Stimulated activated CD8-positive, alpha-beta memory T cell treated with anti-CD3 and anti-CD28 coated beads, Interleukin-12 subunit alpha, Interleukin-12 subunit beta, amount 100 ng/mL, for 4 hours (primary cell): ENCODE measurements at places on chromosomes 1 and 21.

- no peak for DNase-seq
These were observed 41.5 kb downstream of the CLSTN1 start for GRCh38 chr1:9782116-9782751.

- no peak for DNase-seq
These were observed 4.0 kb downstream of the AKR7A2 start for GRCh38 chr1:19307794-19308508.

DNA sequence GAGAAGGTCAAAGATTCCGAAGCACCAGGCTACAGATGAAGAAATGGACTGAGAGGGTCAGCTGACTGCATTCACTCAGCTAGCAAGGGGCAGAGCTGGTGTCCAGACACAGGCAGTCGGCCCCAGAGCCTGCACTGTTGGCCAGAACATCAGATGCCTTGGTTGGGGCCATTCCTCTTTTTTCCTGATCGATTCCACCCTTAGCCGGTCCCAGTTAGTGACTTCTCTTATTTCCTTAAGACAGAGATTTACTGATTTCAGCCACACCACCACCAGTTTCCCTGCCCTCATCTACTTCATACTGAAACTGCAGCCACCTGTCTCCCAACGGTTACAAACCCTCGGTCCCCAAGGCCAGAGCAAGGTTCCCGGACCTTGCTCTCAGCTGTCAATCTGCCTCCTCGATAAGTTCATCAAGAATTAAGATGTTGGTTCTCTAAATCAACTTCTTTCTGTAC lies 11.5 kb downstream of the CD58 start:
- DNase-seq, result no peak

GRCh38 chr1:66439031-66439740 lies 94.8 kb upstream of the SGIP1 start:
- DNase-seq, result no peak

DNA sequence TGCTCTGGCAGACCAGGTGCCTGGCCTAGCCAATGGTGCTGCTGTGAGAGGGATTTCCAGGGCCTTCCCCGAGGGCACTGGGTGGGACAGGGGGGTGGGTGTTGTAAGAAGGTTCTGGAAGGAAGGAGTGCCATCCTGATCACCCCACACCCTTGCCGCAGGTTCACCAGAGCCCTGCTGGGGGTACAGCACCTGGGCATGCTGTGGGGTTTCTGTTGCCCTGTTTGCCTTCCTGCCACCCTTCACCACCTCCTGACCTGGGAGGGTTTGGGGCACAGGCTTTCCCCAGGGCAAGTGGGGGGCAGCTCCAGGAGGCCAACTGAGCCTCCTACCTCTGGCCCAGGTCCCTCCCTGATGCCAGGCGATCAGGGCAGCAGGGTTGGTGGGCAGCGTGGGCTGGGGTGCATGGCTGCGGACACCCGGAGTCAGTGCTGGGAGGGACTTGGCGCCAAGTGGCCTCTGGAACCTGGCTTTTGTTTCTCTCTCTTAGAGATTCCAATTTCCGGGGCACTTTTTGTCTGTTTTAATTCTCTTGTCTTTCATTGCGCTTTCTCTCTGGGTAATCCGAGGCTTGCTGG lies 318.8 kb downstream of the PTPRU start:
- DNase-seq, result no peak

- DNase-seq, result no peak
These were observed 58.4 kb downstream of the OSBPL9 start for GRCh38 chr1:51675177-51675780.

- DNase-seq, result no peak
These were observed 10.0 kb downstream of the KIRREL1 start for GRCh38 chr1:158003406-158003800.

- no peak for DNase-seq
These were observed 52.1 kb upstream of the ERRFI1 start for GRCh38 chr1:8078176-8078671.

GRCh38 chr1:156693848-156694689 lies 11.3 kb downstream of the CRABP2 start:
- DNase-seq, result no peak

DNA sequence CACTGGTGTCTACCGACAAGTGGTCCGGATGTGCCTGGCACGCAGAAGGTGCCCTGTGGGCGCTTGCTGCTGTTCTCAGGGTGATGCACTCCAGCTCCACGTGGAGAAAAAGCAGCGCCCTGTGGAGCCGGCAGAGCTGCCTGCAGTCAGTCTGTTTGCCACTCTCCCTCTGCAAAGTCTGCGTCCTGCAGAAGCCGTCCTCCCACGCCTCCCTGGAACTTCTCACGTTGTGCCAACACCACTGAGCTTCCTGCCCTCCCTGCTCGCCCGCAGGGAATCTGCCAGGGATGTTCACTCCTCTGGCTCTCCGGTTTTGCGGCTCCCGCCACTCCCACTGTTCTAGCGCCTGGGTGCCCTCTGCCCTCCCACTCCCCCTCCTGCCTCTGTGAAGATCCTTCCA lies 19.8 kb upstream of the UBXN10 start:
- DNase-seq, result no peak

DNA sequence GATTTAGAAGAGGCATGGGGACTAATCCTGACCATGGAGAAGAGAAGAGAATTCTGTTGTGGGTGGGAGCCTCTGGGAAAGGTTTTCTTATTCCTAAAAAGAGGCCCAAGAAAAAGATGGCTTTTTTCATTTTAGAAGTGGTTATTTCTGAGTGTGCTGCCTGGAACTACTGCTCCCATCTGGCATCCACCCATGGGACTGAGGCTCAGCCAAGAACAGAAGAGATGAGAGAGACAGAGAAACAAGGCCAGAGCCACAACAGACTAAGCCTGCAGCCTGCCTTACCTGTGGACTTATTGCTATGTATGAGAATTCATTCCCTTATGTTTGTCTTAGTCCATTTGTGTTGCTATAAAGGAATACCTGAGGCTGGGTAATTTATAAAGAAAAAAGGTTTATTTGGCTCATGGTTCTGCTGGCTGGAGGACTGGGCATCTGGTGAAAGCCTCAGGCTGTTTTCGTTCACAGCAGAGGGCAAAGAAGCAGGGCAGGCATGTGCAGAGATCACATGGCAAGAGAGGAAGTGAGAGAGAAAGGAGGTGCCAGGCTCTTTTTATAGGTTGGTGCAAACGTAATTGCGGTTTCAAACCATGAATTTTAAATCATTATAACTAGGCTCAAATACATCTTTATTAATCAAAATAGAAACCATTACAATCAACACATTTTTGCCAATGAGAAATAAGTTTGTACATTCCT lies 57.5 kb upstream of the PRDM2 start:
- no peak for DNase-seq

DNA sequence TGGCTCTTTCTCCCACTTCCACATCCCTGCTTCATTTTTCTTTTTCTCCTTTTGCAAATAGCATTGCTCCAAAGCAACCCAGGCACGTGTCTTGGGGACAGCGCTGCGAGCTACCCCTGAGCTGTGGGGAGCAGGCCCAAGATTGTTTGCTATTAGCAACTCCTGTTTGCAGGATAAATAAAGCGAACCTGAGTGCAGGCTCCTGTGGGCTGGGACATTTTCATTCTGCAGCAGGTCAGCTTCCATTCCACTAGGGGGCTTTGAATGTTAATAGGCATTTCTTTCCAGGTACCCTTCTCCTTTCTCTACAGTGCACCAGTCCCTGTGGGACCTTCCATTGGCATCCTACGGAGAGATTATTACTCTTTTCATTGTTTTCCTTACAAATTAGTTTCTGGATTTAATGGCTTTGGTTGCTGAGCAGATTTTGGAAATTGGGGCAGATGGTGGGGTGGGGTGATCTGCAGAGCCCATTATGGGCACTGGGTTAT lies 54.0 kb downstream of the OLFML3 start:
- no peak for DNase-seq

GRCh38 chr1:97017895-97018294 lies 296.3 kb downstream of the PTBP2 start:
- no peak for DNase-seq

DNA sequence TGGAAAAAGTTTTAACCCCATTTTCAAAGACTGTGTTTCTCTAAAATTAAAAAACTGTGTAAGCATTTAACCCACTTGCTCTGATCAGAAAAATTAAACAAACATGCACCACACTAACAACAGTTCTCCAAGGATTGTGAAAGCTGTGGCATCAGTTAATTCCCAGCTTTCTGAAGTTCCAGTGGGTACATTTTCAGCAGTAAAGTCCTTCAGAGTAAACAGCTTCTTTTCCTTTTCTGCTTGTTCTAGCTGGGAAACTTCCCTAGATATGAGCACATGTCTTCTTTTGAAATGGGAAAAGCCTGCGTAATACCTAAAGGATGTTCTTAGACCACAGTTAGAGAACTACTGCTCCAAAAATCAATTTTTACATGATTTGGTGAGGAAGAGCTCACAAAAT lies 11.1 kb downstream of the PRRX1 start:
- DNase-seq, result no peak

GRCh38 chr1:58883037-58883887 lies 99.4 kb upstream of the JUN start:
- DNase-seq, result no peak

DNA sequence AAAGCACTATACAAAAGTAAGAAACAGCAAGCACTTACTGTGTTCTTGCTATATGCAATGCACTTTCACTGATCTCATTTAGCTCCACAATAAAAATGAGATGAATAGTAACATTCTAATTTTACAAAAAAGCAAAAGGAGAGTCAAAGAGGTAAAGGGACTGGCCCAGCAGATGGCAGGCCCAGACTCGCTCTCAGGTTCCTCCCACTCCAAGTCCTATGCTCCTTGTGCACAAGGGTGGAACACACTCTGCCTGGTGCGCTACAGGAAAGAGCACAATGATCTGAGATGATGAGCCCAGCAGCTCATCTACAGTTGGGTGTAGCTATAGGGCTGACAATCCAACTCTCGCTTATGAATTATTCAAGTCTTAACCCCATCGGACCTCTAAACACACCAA lies 94.1 kb upstream of the LYST start:
- DNase-seq, result no peak

GRCh38 chr1:224252479-224252878 lies 69.4 kb downstream of the DEGS1 start:
- DNase-seq, result no peak

GRCh38 chr1:95126846-95127245 lies 9.7 kb downstream of the TLCD4 start:
- DNase-seq, result no peak

GRCh38 chr1:240866724-240867123 lies 254.8 kb upstream of the GREM2 start:
- DNase-seq, result no peak

DNA sequence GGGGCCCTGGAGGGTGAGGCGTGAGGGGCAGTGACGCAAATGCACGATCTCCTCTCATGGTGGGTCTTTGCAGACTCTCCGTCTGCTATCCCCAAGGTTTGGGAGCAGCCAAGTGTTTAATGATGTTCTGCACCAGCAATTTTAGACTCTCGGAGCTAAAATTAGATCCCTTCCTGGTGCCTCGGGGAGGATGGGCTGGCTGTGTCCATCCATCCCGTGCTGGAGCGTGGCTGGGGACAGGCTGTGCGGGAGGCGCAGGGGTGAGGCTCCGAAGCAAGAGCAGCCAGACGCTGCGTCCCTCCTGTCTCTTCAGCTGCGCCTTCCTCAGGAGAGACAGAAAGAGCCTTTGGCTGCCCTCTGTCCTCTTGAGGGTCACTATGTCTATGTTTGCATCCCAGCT lies 387.6 kb downstream of the CAMTA1 start:
- DNase-seq, result no peak

GRCh38 chr1:71303617-71304041 lies 222.8 kb upstream of the ZRANB2 start:
- no peak for DNase-seq

- DNase-seq, result no peak
These were observed 33.9 kb upstream of the LGALS8 start for GRCh38 chr1:236489710-236490377.

DNA sequence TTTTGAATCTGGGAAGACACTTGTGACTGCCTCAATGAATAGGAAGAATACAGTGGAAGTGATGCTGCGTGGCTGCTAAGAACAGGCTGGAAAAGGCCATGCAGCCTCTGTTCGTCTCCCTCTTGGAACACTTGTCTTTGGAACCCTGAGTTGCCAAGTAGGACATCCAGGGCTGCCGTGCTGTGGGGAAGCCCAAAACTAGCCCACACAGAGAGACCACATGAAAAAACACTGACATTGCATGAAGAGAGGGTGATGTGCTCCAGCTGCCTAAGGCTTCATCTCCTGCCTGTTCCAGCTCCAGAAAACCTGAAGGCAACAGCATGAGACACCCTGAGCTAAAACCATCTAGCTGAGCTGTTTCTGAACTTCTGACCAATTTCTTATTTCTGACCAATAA lies 61.1 kb upstream of the GNG4 start:
- no peak for DNase-seq

DNA sequence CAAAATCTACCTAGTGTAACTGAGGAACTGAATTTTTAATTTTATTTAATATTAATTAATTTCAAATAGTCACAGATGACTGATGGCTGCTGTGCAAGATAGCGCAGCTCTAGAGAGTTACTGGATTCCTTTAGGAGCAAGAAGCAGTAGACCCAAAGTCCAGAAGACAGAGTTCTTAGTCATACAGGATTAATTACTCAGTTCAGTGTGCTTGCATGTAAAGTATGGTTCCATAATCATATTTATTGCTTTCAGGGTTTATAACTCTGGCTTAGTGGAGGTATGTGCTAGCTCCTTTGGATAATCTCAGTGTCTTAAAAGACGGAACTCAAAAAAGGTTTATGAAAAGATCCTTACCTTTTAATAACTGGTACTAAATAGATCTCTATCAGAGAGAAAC lies 17.4 kb downstream of the CEPT1 start:
- DNase-seq, result no peak

DNA sequence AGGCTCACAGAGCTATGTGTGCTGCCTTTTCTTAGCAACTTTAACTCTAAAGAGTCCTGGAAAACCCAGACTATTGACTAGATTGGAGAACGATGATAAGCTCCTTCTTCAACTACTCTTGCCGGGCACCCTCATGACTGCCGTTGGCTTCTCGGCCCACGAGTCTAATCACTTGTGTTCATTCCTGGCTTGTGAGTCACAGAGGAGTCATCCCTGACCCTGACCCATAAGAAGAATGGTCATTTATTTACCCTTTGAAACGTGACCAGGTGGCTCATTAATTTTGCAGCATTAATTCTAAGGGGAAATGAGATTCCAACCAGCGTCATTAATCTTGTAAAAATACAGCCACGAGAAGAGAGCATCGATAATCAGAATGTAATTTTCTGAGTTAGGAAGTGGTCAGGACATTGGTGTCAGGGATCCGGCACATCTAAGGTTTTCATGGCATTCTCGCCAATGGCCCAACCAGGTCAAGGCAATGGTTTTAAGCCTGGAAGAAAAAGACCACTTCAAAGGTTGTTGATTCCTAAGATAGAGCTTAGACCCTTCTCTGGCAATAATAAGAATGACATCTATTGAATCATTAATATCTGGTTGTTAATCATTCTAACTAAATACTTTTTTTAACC lies 183.6 kb upstream of the RUNX1 start:
- no peak for DNase-seq

DNA sequence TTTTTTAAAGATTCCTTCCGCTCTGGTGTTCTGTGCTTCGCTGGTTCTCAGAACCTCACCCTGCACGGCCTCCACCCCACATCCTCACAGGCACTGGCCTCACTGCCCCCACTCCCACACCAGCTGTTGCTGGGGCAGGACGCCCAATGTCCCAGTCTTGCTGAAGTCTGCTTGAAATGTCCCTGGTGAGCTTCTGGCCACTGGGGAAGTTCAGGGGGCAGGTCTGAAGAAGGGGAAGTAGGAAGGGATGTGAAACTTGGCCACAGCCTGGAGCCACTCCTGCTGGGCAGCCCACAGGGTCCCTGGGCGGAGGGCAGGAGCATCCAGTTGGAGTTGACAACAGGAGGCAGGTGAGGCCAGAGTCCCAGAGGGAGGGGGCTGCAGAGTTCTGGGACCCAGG lies at the start of gene C1QA:
C1QA (plus strand) TSS at position 276 of the 400 bp plus-strand sequence. CDS start 989 bp downstream, outside the sequence.
- DNase-seq, result no peak
